ENCODE measurements at places on chromosomes 16 and 17. TPM values are rescaled to one million over a fixed set of nuclear protein-coding genes. Genes with fewer than 3 reads are reported as not detected.

GRCh38 chr17:79707931-79708891 lies 22.5 kb upstream of the ENPP7 start:
- H3K4me1 ChIP-seq, result peaks cover 15% of the 10 kb centered on the region
- H3K27ac ChIP-seq, result no peak overlapping the region
- DNase-seq, result peak; percentile 79

DNA sequence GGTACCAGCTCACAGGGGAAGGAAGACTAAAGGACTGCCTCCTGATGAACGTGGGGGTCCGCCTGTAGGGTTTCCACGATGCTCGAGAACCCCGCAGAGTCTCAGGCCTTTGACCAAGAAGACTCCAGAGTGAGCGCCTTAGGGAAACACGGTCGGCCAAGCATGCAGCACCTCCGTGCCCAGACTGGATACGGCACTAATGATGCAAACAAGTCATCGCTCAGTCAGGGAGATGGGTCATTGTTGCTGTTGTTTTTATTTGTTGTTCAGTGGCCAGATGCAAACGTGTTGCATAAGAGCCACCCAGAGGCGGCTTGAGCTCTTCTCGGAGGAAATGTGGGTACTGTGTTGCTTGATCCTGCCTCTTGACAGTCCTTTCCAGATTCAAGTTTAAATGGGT lies 19.3 kb upstream of the RBFOX3 start:
- no peaks in the 10 kb centered on the region for H3K36me3 ChIP-seq
- peaks cover 36% of the 10 kb centered on the region for H3K4me1 ChIP-seq
- no peak overlapping the region for H3K27ac ChIP-seq
- no peaks in the 10 kb centered on the region for H3K27me3 ChIP-seq
- peak; percentile 5 for DNase-seq
- no peak overlapping the region for H3K4me3 ChIP-seq

The NOD2 gene
- total RNA-seq, result 0.34 TPM

GRCh38 chr16:57123974-57124674 lies 31.7 kb downstream of the CPNE2 start:
- no peak for DNase-seq
- H3K27ac ChIP-seq, result peak overlapping the region; percentile 55
- H3K4me3 ChIP-seq, result no peak overlapping the region
- no peaks in the 10 kb centered on the region for H3K27me3 ChIP-seq
- H3K36me3 ChIP-seq, result no peaks in the 10 kb centered on the region

GRCh38 chr16:12551530-12551929 lies 252.2 kb downstream of the CPPED1 start:
- no peak for DNase-seq
- no peak overlapping the region for H3K4me3 ChIP-seq
- no peak overlapping the region for H3K27ac ChIP-seq
- no peaks in the 10 kb centered on the region for H3K36me3 ChIP-seq

GRCh38 chr16:424033-424622 lies 1.3 kb upstream of the RAB11FIP3 start:
- no peak for DNase-seq
- no peaks in the 10 kb centered on the region for H3K36me3 ChIP-seq
- no peak overlapping the region for H3K27ac ChIP-seq
- H3K4me1 ChIP-seq, result peaks cover 14% of the 10 kb centered on the region
- peak overlapping the region; percentile 67 for H3K4me3 ChIP-seq

GRCh38 chr16:53881371-53881770 lies 177.4 kb downstream of the FTO start:
- H3K27me3 ChIP-seq, result no peaks in the 10 kb centered on the region
- no peaks in the 10 kb centered on the region for H3K4me1 ChIP-seq
- peaks cover 10% of the 10 kb centered on the region for H3K36me3 ChIP-seq
- no peak overlapping the region for H3K27ac ChIP-seq
- DNase-seq, result no peak

GRCh38 chr16:79839466-79840341 lies 239.2 kb upstream of the MAF start:
- no peak for DNase-seq
- no peak overlapping the region for H3K27ac ChIP-seq
- no peaks in the 10 kb centered on the region for H3K4me1 ChIP-seq
- no peaks in the 10 kb centered on the region for H3K27me3 ChIP-seq
- no peak overlapping the region for H3K4me3 ChIP-seq
- no peaks in the 10 kb centered on the region for H3K36me3 ChIP-seq

- H3K4me1 ChIP-seq, result 0 out of 2 replicates have a peak, but pooled peaks cover 3% of the 10 kb centered on the region
- no peak overlapping the region for H3K4me3 ChIP-seq
- no peaks in the 10 kb centered on the region for H3K27me3 ChIP-seq
- no peaks in the 10 kb centered on the region for H3K36me3 ChIP-seq
These were observed 11.8 kb downstream of the ENDOV start for GRCh38 chr17:80426671-80427326.

DNA sequence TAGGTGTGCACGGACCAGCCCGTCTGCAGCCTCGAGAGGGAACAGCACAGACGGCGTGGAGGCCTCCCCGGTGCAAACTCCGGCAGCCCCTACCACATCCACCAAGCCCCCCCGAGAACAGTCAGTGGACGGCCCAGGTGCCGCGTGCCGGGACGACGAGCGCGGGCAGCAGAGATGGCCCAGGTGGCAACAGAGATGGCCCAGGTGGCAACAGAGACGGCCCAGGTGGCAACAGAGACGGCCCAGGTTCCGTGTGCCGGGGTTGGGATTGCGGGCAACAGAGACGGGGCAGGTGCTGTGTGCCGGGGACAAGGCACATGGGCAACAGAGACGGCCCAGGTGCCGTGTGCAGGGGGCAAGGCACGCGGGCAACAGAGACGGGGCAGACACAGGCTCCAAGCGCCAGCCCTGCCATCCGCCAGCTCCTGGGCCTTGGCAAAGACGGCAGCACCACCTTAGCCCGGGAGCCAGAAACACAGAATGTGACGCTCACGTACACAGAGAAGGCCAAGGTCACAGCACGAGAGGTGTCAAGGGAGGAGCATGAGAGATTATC lies 31.1 kb downstream of the RPH3AL start:
- DNase-seq, result no peak
- peaks cover 12% of the 10 kb centered on the region for H3K27me3 ChIP-seq
- H3K4me3 ChIP-seq, result peak overlapping the region; percentile 10
- peaks cover 29% of the 10 kb centered on the region for H3K4me1 ChIP-seq
- no peak overlapping the region for H3K27ac ChIP-seq

The CDH13 gene
- total RNA-seq, result 0.48 TPM

DNA sequence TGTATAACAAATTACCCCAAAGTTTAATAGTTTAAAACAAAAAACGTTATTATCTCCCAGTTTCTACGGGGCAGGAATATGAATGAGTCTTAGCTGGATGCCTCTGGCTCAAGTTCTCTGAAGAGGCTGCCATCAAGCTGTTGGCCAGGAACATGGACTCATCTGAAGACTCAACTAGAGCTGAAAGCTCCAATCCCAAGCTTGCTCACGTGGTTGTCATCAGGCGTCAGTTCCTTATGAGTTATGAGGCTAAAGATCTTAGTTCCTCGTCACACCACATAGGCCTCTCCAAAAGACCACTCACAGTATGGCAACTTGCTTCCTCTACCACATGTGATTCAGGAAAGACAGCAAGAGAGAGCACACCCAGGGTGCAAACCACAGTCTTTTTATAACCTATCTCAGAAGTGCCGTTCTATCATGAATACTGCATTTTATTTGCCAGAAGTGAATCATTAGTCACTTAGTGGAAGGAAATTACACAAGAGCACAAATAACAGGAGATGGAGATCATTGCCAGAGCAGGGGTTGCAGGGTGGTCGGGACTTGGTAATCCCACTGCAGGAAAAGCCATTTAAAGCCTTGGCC lies 48.7 kb upstream of the NLK start:
- H3K27ac ChIP-seq, result no peak overlapping the region
- H3K36me3 ChIP-seq, result no peaks in the 10 kb centered on the region

GRCh38 chr16:79151-80054 lies 1.4 kb downstream of the MPG start:
- peak overlapping the region; percentile 82 for H3K4me3 ChIP-seq
- no peaks in the 10 kb centered on the region for H3K27me3 ChIP-seq
- DNase-seq, result no peak
- peaks cover 45% of the 10 kb centered on the region for H3K4me1 ChIP-seq
- H3K36me3 ChIP-seq, result peaks cover 6% of the 10 kb centered on the region

The HOXB8 gene
- not detected for total RNA-seq

The HS3ST3B1 gene
- total RNA-seq, result 13.1 TPM

The SMARCD2 gene
- 106 TPM for total RNA-seq

- H3K36me3 ChIP-seq, result 0 out of 2 replicates have a peak, but pooled peaks cover under 1% of the 10 kb centered on the region
- H3K27me3 ChIP-seq, result no peaks in the 10 kb centered on the region
- no peak overlapping the region for H3K27ac ChIP-seq
These were observed 181.2 kb upstream of the COX10 start for GRCh38 chr17:13888056-13888609.

The PMFBP1 gene
- 3.4 TPM for total RNA-seq

- no peak overlapping the region for H3K4me3 ChIP-seq
- H3K27ac ChIP-seq, result peak overlapping the region; percentile 80
These were observed 26.3 kb downstream of the GINS2 start for GRCh38 chr16:85662482-85662812.

The DOC2B gene
- 2.7 TPM for total RNA-seq

DNA sequence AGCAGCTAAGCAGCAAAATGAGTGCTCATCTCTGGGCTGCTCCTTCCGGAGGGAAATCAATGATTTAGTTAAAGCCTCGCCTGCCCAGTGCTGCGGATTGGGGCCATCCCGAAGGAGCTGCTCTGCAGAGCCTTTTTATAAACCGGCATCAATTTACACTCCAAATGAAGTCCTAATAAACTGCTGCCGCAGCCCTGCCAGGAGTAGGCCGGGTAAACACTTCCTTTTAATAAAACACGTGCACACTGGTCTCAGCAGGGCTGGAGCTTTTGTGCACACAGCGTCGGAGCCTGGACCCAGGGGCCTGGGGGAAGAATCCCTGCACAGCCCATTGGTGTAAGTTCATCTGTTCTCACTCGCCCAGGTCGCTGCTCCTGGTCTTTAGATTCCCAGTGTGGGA lies 79.6 kb upstream of the HS3ST2 start:
- no peaks in the 10 kb centered on the region for H3K27me3 ChIP-seq
- H3K36me3 ChIP-seq, result no peaks in the 10 kb centered on the region
- no peak overlapping the region for H3K4me3 ChIP-seq
- DNase-seq, result no peak
- H3K27ac ChIP-seq, result no peak overlapping the region

- peaks cover 19% of the 10 kb centered on the region for H3K4me1 ChIP-seq
- H3K27me3 ChIP-seq, result peaks cover 52% of the 10 kb centered on the region
- no peaks in the 10 kb centered on the region for H3K36me3 ChIP-seq
- no peak for DNase-seq
- H3K4me3 ChIP-seq, result peak overlapping the region; percentile 72
These were observed 2.1 kb downstream of the FMNL1 start for GRCh38 chr17:45223539-45224528.

All from WTC11 (cell line).